ENCODE measurements at places on chromosomes 11 and 22.

DNA sequence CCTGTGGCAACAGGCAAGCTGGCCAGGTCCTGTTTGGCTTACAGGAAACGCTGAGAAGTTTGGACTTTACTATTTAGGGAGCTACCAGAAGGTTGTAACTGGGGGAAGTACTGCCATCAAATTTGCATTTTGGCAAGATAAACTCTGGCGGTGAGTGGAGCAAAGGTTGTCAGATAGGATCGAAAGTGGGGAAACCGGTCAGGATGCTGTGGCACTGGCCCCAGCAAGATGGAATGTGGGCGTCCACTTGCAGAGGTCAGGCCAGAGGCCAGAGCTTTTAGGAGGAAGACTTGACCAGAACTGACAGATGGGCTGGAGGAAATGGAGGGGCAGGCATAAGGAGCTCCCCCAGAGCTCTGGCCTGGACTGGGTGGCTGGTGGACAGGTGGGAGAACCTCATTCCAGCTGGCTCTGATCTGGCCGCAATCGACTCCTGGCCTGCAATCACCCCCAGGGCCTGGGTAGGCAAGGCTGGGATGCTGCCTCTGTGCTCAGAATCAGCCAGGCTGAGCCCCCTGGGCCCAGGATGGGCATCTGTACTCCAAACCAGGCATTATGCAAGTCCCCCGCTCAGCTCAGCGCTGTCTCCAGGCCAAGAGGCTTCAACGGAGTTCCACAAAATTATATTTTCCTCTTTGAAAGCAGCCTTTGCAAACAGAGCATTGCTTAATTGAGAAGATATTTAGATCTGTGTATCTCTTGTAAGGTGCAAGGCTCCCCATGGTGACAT lies 178.3 kb upstream of the NECTIN1 start:
- DNase-seq: no peak

DNA sequence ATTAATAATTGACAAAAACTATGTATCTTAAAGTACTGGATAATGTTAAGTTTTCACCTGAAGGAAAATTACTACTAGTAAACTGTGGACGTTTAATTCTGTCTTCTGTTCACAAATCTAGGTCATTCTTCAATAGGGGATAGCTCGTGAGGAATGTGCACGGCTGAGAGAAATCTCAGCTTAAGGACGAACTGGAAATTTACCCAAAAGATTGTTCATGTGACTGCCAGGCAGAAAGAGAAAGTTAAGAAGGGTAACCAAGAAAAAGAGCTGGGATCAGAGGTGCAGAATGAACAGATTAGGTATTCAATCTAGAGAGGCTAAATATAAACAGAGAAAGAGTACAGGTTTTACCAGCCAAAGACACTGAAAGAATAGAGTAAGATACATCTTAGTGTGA lies 245.3 kb downstream of the CASP12 start:
- DNase-seq: no peak

DNA sequence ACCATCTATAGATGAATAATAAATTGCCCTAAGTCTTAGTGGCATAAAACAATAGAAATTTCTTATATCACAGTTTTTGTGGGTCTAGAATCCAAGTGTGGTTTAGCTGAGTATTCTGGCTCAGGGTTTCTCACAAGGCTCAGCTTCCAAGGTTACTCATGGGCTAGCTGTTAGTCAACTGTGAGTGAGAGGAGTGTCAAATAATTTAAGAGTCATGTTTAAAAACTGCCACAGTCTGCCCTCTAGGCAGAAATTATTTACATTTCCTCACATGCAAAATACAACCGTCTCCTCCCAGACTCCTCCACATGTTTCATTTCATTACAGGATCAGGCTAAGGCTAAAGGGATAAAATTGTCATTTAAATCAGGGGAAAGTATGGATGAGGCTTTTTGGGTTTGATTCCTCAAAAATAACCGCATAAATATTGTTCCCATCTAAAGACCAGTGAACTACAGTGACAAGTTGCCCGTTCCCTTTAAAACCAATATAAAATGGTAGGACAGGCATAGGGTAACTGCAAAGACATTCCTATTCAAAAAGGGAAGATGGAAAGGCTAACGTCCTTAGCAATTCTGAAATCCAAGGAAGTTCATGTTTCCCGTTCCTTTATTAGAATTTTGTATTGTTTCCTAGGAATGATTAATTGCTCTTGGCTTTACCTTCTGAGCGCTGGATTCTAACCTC lies 324.3 kb downstream of the DYNC2H1 start:
- no peak for DNase-seq

- no peak for DNase-seq
Measured at GRCh38 chr11:73660497-73661034, 14.2 kb downstream of the PLEKHB1 start.

Data from T follicular helper cell (primary cell).